Activated T-helper 17 cell treated with anti-CD3 and anti-CD28 coated beads, Interleukin-2, amount 50 U/mL, for 72 hours (primary cell): ENCODE measurements at places on chromosomes 7 and 10.

- ATAC-seq = no peak
These were observed 18.4 kb upstream of the CALN1 start for GRCh38 chr7:72430531-72430930.

GRCh38 chr10:121027371-121027770 lies 176.2 kb downstream of the WDR11 start:
- ATAC-seq = no peak

GRCh38 chr7:26930201-26930600 lies 65.8 kb upstream of the SKAP2 start:
- no peak for ATAC-seq

DNA sequence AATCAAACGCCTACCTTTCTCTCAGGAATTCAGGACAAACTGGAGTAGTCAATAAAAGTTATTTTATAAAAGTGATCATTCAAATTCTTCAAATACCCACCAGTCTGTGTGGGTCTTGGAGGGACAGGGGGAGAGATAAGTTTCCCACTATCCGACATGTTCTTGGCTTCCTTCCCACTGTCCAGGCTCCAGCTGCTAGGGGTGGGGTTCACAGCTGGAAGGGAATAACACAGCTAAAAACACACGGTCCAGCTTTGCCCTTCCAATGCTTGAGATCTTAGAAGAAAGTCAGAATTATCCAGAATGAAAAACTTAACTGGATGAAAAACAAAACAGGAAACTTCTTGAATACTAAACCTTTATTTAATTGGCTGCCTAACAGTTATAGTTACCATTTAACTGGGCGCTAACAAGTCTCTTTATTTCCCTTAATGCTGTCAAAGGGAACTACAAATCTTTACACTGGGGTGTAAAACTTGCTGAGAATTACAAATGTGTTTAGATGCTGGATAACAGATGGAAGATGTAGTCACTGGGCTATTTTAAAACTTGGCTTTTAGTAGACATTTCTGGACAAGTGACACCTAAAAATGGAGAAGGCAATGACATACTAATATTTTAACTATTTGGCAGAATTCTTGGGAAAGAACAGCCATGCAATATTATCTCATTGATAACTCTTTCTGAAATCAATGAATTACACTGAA lies 172.8 kb upstream of the IMMP2L start:
- ATAC-seq = no peak

GRCh38 chr10:52383088-52383487 lies 69.0 kb downstream of the DKK1 start:
- no peak for ATAC-seq

DNA sequence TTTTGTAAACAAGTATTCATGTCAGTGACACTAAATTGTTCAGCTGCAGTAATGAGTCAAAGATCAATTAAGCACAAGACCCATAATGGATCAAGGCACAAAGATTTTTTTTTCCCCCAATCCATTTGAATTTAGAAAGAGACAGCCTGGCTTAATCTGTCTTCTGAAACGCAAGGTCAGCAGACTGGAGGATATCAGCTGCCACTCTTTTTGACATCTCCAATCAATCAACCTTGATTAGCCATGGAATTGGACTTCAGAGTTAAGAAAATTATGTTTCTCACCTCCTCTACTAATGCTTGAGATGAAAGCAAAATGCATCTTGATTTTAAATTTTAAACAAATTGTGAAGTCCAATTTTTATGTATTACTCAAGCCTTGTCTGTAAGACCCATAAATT lies 642.4 kb upstream of the STEAP1 start:
- no peak for ATAC-seq

DNA sequence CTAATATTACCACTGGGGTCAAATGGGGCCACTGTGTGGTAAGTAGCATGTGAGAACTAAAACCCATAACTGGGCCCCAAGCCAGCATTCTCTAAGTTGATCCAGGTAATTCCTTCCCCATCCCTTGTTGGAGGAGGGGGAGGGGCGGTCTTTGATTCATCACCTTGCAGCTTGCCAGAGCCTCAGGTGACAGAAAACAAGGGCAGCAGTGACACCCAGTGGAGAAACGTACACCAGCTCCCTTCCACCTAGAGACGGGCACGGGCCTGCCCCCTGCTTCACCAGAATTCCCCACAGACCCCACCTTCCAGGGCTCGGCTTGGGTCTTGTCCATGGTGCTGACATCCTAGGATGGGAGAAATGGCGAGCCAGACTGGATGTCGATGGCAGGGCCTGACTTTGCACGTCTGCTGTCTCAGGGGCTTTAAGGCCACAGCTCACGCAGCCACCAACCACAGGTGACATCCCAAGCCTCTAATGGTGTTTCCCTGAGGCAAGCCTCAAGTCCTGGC lies 102.0 kb downstream of the STRA8 start:
- peak; percentile 54 for ATAC-seq

- ATAC-seq = peak; percentile 50
These were observed 19.7 kb downstream of the DNAJC12 start for GRCh38 chr10:67818323-67818722.

DNA sequence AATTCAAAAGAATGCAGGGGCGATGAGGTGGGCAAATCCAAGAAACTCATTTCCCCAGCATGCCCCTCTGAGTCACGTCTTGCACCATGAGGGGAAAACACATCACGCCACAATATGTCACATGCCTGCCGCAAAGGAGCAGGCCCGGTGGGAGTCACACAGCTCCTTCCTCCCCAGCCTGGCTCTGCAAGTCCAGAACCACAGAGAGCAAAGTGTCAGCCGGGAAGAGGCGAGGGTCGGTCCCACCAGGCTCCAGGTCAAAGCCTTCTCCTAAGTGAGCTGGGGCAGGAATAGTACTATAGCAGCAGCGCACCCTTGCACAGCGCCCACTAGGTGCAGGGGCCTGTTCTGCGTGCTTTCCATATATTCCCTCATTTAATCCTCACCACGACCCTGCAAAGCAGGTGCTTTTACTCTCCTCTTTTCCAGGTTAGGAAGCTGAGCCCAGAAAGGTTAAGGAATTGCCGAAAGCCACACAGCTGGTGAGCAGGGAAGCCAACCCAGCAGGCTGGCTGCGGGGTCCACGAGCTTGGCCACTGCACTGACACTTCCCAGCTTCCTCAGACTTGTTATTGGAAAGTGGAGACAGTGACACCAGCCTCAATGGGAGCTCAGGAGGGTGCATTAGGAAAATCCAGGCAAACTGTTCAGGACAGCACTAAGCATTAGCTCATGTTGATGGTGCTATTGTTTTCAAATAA lies 94.0 kb upstream of the ZMIZ1 start:
- ATAC-seq = peak; percentile 79

DNA sequence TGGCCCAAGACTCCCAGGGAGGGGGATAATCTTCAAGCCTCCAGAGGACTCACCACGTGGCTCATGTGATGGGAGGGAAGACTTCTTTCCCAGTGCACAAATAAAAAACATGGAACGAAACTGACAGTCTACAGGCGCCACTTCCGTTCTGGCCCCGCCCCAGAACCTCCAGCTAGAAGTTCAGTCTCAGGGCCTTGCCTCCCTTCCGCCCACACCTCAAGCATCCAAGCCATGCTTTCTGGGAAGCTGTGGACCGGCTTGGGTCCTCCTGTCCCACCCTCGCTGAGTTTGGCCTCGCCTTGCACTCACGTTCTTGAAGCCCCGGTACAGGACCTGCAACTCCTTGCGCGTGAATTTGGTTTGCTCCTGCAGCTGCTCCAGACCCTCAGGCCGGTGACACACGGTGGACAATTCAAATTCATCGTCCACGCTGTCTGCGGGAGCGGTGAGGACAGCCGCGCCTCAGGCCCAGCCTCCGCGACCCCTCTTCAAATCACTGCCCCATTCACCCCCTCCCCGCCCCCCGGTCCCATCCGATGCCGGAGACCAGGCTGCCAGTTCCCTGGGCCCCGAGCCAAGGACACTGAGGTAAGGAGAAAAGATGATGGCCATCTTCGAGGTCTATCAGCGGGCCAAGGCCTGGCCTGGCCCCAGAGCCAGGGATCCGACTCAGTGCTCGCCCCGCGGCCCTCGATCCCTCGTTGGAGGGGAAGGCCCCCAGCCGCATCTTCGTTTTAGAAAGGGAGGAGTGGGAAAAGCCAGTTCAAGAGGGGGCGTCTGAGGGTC lies 10.7 kb upstream of the OGA start:
- no peak for ATAC-seq

DNA sequence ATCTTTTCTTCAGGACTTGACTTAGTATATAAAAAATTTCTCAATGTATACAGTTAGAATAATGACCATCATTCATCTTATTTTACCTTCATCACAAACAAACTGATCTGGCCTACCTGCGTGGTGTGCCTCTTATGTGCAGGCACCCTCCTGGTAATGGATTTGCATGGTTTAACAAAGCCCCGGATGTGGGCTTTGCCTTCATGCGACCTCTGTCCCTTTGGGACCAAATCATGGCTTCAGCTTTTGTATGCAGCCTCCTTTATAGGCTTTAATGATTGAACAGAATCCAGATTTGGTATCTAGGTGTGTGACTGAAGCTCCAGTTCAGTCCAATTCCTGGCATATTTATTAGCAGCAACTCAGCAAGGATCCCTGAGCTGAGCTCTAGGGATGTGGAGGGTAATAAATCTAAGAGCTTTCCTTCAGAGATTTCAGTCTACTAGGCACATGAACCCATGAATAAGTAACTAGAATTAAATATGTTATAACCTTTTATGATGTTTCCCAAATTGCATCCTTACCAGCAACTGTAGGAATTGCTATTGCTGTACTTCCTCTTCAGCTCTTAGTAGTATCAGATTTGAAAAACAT lies 256.9 kb downstream of the ABCA13 start:
- ATAC-seq = no peak

DNA sequence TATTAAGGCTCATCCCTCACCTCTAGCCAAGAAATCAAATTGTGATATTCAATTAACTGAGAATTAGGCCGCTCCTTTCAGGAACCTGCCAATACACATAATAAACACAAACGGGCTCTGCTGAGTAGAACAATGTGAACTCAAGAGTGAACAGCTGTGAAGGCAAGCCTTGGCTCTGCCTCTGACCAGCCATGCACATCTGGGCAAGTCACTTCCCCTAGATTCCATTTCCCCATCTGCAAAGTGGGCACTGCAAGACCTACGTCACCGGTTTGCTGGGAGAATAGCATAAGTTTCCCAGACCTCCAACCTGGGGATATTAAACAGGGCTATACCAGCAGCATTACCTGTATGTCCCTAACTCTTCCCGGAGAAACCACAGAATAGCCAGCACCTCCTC lies 355.2 kb downstream of the TNS3 start:
- no peak for ATAC-seq

DNA sequence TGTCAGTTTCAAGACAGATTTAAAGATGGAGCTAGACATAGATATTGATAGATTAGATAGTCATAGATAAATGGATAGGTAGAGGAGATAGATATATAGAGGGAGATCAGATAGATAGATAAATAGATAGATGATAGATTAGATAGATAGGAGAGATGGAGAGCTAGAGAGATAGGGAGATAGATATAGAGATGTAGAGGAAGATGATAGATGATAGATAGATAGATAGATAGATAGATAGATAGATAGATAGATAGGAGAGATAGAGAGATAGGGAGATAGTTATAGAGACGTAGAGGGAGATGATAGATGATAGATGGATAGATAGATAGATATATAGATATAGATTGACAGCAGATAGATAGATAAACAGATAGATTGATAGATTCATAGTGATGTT lies 1038.8 kb upstream of the AUTS2 start:
- no peak for ATAC-seq

DNA sequence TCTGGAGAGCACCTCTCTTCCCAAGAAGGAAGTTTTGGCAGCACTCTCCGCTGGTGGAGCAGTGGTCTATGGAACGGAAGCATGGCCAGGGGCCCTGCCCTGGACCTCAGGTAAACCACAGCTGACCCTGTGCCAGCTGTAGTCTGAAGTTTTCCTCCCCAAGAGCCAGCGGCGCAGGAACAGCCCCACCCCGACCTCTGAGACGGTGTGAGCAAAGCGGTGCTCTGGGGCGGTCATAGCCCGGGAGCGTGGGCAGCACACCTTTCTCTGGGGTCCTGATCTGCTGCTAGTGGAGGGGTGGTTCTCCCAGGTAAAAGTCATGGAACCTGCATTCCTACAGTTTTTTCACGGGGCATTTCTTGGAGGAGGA lies 52.6 kb downstream of the TSPAN15 start:
- ATAC-seq = no peak

- ATAC-seq = no peak
These were observed 11.6 kb downstream of the CDNF start for GRCh38 chr10:14826076-14826829.

GRCh38 chr10:57959318-57960006 lies 308.2 kb downstream of the IPMK start:
- no peak for ATAC-seq

GRCh38 chr10:60041489-60042133 lies 135.3 kb upstream of the CCDC6 start:
- no peak for ATAC-seq

DNA sequence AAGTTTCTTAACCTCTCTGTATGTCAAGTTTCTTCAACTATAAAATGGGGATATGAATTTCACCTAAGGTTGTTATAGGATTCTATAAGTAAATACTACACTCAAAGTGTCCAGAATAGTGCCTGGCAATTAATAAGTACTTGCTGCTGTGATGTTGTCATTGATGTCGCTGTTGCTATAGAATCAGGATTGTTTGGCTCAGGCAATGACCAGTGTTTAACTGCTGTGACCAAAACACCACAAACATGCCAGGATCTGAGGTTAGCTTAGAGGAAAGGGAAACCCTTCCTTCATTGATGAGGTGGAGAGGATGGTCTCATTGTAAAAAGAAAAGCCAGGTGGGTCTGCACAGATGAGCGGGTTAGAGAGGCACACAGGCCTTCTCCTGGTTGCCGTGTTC lies 223.1 kb upstream of the INHBA start:
- ATAC-seq = no peak

GRCh38 chr7:123975084-123975483 lies 50.0 kb downstream of the SPAM1 start:
- no peak for ATAC-seq

DNA sequence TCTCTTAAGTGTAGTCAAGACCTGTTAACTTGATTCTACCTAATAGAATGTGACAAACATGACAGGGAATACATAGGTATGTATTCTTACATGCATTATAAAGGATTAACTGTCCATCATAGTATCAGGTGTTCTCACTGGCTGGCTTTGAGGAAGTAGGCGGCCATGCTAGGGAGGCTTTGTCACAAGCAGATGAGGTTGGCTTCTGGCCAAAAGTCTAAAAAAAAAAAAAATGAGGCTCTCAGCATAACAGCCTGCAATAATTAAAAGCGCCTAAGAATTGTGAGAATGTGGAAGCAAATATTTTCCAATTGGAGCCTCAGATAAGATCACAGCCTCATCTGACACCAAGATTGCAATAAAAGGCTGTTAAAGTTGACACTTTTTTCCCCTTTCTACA lies 1256.8 kb upstream of the SORCS1 start:
- ATAC-seq = no peak

DNA sequence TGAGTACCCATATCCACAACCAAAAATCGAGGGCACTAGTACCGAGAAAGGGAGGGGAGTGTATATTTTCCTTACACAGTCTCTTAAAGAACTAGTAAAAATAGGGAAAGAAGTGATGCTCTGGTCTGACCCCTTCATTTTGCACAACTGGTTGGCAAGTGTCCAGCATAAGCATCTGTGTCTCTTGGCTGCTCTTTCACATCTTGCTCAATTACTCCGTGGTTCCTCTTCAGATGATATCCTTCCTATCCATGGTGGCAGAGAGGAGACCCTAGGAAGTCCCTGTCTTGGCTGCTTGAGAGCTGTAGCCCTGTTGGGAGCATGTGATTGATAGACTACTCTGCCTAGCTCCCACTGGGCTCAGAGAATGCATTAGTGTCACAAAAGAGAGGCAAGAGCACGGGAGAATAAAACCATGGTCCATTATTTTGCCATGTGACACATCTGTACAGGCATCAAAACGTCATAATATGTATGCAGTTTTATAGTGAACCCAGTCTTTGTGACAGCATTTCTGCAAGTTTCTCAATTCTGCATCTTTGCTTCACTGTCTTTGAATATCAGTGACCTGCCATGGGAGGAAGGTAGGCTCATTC lies 111.8 kb upstream of the ANKRD1 start:
- ATAC-seq = no peak
